Muscle of arm (tissue), 14 donors: ENCODE measurements at places on chromosomes 6 and 20.

DNA sequence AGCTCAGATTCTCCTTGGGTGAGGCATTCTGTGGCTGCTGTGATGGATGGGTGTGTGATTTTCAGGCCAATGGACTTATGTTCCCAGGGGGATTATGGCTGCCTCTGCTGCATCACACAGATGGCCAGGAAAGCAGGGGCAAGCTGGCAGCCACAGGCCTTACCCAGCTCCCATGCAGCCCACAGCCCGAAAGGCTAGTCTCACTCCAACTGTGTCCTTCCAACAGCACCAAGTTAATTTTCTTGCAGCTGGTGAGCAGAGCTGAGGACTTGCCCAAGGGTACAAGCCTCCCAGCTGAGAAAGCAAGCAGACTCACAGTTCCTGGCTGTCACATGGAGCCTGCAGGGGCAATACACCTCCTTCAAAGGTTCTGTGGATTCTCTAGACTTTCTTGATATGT lies 155.2 kb upstream of the KHDRBS2 start:
- DNase-seq: no peak

- no peak for DNase-seq
Observed at GRCh38 chr20:31769681-31770080, 30.6 kb downstream of the TPX2 start.

DNA sequence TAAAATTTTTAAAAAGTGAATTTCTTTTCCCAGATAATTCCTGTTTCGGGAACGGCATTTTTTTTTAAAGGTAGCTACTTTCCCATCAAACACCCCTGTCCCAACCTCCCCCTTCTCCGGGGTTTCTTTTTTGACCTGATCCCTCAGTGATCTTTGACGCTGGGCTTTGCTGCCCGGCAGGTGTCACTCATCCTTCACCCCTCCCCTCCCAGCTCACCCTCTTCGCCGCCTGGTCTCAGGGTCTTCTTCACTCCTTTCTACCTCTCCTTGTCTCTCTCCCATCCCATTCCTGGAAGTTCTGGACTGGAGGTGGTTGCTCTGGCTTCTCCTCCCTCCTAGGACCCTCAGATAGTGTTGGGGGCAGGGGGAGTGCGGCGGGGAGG lies 329 bp upstream of the GPR6 start:
- no peak for DNase-seq

DNA sequence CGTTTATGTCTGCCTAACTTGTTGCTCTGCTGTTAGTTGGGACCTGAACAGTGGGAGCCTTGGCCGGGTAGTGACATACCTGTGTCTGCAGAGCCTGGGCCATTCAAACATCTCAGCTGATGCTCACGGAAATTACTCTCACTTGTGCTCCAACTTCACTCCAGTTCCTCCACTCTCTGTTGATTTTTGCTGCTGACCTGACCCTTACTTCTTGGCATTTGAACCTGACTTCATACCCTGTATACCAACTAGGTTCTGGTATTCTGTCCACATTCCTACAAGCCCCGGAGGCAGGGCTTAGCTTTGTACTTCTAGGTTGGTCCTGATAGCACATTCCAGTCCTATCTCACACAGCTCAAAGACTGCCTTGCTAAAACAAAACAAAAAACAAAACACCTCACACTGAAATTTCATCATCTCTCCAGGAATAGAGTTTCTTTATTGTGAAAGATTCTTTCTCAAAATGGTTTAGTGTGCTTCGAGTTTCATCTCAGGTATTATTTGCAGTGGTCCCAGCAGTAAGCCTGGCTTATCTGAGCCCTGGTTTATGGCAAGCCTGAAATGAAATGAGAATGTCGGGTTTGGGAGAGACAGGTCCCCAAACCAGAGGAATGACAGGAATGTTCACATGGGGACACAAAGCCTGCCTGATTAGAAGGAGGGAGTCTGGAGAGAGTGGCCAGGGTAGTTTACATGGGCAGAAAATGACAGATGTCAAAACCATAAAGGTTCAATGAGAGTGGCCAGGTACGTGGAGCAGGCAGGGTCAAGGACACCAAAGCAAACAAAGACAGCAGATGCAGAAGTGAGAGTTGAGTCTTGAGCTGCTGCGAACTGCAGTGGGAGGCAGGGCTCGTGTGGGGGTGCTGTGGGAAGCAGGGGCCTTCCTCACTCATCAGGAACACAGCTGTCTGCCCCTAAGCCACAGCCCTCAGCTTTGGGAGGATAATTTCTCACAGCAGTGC lies 174.2 kb upstream of the HDAC2 start:
- DNase-seq: no peak

DNA sequence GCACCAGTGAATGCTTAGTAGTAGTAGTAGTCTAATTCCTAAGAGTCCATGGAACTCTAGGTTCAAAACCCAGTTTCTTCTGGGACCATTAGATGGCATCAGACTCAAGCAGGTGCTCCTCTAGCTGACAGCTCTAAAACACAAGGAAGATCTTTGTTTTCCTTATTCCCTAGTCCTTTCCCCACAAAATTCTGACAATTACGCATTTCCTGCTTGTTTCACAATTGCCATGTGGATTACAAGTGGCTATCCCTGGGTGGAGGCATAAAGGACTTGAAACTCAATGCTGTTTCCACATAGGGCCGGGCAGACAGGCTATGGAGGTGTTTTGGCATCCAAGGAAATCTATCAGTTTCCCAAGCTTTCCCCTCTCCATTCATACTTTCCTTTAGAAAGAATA lies 9.2 kb upstream of the HLA-DOB start:
- no peak for DNase-seq

GRCh38 chr20:40814631-40814960 lies 125.6 kb upstream of the MAFB start:
- DNase-seq: no peak

DNA sequence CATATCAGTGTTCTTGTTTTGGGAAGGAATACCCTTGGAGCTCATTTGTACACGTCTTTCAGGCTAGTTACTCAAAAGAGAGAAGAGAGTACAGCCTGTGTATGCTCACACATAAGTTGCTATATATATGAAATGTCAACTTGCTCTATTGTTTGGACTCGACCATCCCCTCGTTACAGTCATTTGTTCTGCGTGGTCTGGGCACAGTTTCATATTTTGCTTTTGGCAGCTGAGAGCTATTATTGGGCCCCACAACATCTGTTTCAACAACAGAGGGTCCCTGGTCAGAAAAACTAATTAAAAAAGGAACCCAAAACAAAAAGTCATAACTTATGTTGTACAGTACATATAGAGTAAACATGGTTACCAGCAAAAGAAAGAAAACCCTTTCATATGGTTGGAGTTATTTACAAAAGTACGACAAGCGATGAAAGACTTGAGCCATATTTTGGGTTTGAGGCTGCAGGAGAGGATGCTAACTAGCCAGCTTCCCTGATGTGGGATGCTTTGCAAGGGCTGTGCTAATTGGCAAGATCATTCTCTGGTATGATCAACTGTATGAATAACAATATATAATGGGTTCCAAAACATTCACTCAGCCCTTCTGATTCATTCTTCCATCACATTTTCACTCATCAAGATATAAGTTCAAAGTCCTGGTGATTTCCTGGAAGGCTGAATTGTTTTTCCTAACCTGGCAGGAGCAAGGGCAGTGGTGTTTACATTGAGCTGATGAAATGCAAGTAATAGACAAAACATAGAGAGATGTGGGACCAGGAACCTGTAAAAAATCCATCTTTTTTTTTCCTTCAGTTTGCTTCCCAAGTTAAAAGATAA lies 137.9 kb downstream of the RPS12 start:
- DNase-seq: no peak

DNA sequence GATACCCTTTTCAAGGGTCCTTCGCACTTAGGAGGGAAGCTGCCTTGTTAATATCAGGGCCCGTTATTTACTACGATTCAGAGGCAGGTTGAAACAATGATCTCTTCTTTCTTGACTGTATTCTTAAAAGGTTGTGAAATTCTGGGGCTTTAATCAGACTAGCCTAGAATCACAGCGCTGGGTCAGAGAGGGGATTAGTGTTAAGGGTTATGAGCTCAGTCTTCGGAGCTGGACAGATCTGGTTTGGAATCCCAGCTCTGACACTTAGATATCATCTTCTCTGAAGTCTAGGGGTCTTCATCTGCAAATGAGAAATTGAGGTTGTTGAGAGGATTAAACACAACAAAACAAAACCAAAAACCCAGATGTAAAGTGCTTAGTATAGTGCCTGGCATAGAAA lies 77.4 kb downstream of the CD83 start:
- no peak for DNase-seq

GRCh38 chr6:167113935-167114910 lies 8.7 kb upstream of the CCR6 start:
- DNase-seq: no peak

GRCh38 chr6:21213492-21213891 lies 380.1 kb upstream of the SOX4 start:
- no peak for DNase-seq

GRCh38 chr6:121748850-121749249 lies 313.4 kb downstream of the GJA1 start:
- DNase-seq: no peak

DNA sequence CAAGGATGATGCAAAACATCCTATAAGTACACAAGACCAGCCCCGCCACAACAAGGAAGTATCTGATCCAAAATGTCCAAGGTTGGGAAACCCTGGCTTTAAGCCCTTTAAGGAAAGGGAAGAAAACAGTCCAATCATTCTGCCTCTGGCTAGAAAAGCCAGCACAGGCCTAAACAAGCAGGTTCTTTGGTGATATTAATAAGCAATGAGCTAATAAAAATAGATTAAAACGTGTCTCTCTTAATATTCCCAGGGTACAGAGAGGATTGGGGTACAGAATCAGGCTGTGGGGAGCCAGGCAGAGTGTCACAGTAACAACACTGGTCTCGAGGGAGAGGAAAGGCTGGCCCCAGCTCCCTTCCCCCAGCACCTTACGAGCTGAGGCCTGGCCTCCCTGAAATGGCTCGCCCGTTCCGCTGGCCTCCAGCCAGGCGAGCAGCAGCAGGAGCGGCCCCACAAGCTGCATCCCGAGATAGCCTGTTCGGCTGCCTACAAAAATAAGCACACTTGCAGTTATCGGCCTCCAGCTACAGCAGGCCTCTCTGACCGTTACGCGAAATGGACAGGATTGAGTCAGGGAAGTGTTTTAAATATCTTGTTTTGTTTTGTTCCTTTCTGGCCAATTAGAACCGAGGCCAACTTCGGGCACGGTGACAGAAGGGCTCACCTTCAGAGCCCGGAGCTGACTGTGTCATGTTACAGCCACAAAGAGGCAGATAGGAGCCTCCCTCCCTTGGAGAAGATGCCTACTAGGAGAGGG lies 4.0 kb upstream of the ZMYND8 start:
- DNase-seq: peak; percentile 74

DNA sequence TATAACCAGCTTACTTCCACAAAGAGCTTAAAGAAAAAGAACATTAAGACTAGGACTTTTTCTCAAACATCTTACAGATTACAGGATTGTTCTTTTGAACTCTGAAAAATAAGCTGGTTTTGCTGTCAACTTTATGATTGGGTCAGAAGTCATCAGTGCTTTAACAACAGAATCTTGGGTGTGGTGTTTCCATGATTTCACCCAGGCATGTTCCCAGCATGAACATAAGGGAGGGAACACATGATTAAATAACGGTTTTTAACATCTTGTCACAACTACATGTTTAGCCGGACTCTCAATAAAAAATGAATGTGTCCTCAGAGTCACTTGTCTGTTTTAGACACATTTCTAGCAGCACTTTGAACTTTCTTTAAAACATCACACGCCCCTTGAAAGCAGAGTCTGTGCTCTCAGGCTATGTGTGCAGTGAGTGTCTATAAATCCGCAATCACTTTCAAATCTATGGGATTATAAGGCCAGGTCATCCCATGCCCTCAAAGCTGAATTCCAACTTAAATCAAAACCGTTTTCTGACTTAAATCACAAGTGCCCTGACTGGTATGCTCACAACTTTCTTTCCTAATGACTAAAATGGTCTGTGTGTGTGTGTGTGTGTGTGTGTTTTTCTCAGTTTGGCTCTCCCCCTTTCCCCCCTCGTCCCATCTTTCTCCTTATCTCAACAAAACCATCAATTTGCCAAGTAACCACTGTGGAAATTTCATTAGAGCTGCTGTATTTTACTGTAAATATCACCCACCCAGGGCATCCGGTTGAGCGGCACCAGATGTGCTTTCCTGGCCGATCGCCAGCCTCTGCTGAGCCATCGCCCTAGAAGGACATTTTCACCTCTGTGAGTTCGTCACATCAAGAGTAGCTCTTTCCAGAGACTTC lies 216.8 kb upstream of the DTNBP1 start:
- no peak for DNase-seq
